IMR-90 (cell line): ENCODE measurements at places on chromosomes 6 and 20. TPM values are rescaled to one million over a fixed set of nuclear protein-coding genes. Genes with fewer than 3 reads are reported as not detected.

GRCh38 chr6:143679041-143679440 lies 1.3 kb downstream of the PHACTR2 start:
- H3K4me3 ChIP-seq, result peak overlapping the region; percentile 97
- H3K27ac ChIP-seq, result peak overlapping the region; percentile 99
- H3K36me3 ChIP-seq, result 0 out of 2 replicates have a peak, but pooled peaks cover 2% of the 10 kb centered on the region
- DNase-seq, result no peak

Gene KCNB1
- not detected in 2 replicates for total RNA-seq

- no peak for DNase-seq
- H3K36me3 ChIP-seq, result no peaks in the 10 kb centered on the region
- H3K4me3 ChIP-seq, result no peak overlapping the region
- no peak overlapping the region for H3K27ac ChIP-seq
These were observed 39.6 kb upstream of the STX16 start for GRCh38 chr20:58611236-58612030.

Gene CRISP3
- total RNA-seq, result not detected in 2 replicates

Gene MUCL3
- total RNA-seq, result not detected in 2 replicates

GRCh38 chr6:18215436-18215835 lies 48.9 kb downstream of the DEK start:
- no peaks in the 10 kb centered on the region for H3K27me3 ChIP-seq
- peaks cover 2% of the 10 kb centered on the region; the same call in 1 of the 2 replicates for H3K4me1 ChIP-seq
- no peak overlapping the region for H3K27ac ChIP-seq
- H3K4me3 ChIP-seq, result no peak overlapping the region
- no peak for DNase-seq
